Activated CD4-positive, CD25-positive, alpha-beta regulatory T cell treated with anti-CD3 and anti-CD28 coated beads, Interleukin-2, amount 50 U/mL, for 24 hours (primary cell): ENCODE measurements at places on chromosomes 16 and 17.
A peak's percentile ranks its signal among the peaks of the same experiment; 100 is the strongest.

DNA sequence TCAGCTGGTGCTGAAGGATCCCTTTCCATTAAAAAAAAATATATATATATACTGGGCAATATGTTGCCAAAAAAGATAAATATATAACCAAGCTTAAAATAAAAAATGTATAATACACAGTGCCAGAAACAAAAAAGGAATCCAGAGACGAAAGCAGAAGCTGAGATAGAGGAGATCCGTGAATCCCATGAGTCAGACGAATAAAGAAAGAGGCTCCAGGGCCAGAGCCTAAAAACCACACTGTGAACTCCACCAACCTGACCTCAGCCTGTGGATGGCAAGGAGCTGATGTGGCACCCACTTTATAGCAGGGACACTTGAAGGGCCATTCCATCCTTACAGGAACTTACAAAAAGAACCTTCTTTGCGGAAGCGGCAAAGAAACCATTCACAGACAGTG is 34.8 kb downstream of the PITPNM3 start:
- no peak for ATAC-seq

DNA sequence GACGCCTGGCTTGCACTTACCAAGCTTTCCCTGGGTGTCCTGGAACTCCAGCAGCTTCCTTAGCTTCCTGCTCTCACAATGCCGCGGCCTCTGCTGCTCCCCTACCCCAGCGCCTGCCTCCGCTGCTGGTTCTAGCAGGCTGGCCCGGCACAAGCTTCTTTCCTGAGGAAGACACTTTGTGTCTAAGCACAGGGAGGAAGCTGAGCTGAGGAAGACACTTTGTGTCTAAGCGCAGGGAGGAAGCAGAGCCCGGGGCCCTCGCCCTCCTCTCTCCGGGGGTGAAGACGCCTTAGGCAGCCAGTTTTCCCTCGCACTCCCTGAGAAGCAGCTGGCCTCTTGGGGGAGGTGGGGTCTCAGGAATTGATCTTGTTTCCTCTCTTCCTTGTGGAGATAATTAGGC is 64.9 kb downstream of the PLD6 start:
- ATAC-seq = no peak

GRCh38 chr16:60091071-60091470 is 1357.0 kb upstream of the GOT2 start:
- no peak for ATAC-seq

GRCh38 chr17:33167736-33168135 is 125.4 kb downstream of the ASIC2 start:
- no peak for ATAC-seq

GRCh38 chr17:31493656-31494155 is 102.2 kb downstream of the RAB11FIP4 start:
- ATAC-seq = no peak

DNA sequence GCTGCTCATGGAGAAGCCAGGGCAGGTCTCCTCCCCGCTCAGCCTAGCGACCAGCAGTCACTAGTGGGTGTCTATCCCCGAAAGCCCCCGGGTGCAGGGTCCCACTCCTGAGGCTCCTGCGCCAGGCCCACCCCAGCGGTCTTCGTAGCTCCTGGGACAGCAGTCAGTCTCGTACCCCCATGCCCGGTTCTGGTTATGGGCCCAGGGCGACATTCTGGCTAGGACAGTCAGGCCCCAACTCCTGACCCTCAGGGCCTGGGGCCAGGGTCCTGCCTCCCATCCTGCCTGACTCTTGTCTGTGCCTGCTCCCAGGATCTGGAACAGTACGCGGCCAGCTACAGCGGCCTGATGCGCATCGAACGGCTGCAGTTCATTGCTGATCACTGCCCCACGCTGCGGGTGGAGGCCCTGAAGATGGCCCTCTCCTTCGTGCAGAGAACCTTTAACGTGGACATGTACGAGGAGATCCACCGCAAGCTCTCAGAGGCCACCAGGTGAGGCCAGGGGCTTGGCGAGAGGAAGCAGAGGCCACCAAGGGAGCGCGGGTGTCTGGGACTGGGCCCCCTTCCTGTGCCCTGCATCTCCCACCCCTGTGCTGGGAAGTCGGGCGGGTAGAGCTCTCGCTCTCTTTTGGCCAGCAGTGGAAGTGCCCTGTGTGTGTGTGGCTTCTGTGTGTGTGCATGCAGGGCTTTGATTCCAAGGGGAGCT is 2.0 kb downstream of the GPS1 start:
- no peak for ATAC-seq

GRCh38 chr16:8094696-8095095 is 495.6 kb downstream of the TMEM114 start:
- ATAC-seq = no peak

- peak; percentile 5 for ATAC-seq
These were observed at the start of gene ZBTB4 for GRCh38 chr17:7479213-7480088. Gene ZBTB4, minus strand, starts transcription at chr17:7479631. Its CDS starts 12,830 bp downstream, at chr17:7466801.

DNA sequence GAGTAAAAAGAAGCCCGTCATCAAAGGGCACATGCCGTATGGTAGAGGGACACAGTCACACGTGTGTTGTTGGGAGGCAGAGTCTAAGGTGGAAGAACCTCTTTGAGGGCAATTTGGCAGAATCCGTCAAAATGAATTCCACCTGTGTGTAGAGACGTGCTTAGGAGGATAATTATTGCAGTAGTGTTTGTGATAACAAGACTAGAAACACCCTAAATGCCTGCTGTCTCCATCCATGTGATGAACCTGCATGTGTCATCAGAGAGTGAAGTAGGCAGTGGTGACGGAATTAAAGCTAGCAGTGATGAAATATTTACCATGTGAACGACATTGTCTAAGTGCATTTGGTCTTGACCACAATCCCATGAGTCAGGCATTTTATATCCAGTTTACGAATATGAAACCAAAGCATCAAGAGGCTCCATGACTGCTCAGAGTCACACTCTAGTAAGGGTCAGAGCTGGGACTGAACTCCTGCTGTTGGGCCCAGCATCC is 61.3 kb upstream of the ADORA2B start:
- ATAC-seq = no peak

- no peak for ATAC-seq
These were observed 3.9 kb upstream of the EXOC7 start for GRCh38 chr17:76107509-76107908.

GRCh38 chr17:1940810-1941185 is 84.3 kb downstream of the RTN4RL1 start:
- no peak for ATAC-seq

- ATAC-seq = peak; percentile 73
These were observed 58.8 kb downstream of the ZDHHC7 start for GRCh38 chr16:84952335-84953189.

- ATAC-seq = no peak
These were observed 3.9 kb upstream of the SPATA20 start for GRCh38 chr17:50542795-50543774.

DNA sequence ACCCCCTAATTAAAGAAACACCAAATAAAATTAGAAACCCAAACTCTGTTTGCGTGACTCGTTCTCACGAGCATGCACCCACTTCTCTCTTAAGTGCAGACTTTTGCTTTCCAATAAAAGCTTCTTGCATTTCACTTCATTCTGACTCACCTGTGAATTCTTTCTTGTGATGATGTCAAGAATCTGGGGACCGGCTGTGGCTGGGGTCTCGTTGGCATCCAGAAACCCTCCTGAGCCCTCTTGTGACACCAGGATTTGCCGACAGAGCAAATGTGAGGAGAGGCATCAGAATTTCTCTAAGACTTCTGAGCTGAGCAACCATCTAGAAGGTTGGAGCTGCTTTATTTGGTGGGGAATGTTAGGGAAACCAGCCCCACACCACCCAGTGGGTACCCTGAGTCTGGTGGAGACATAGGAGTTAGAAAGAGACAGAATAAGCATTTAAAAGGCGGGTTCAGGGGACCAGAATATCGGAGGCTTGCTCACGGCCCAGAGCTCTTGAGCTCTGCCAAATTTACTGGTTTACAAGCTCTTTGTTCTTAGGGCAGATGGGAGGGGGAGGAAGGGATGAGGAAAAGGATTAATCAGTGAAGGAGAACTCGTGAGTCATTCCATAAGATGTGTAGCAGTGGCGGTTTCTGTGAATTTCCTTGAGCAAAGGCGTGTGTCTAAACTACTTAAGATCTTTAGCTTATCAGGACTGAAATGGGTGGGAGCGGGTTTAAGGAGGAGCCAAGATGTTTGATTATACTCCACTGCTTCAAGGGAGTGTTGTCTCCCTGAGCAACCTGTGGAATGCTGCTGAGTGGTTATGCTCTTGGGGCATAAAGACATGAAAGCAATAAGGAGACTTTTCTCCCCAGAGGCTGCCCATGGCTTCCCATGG is 24.2 kb upstream of the TMC5 start:
- ATAC-seq = no peak

DNA sequence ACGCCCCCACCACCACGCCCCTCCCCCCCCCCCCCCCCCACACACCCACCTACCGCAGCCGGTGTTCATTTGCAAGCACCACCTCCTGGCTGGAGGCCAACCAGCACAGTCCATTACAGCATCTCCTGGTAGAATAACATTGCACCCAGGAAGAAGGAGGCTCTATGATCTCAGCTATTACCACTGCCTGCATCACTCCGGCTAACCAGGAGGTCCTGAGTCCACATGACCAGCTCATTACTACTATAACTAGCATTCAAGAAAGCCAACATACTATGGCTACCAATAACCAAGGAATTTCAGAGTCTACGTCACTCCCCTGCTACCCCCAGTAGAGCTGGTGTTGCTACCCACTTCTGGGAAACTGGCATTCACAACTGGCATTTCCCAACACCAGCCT is 81.1 kb upstream of the ALOX12 start:
- no peak for ATAC-seq

DNA sequence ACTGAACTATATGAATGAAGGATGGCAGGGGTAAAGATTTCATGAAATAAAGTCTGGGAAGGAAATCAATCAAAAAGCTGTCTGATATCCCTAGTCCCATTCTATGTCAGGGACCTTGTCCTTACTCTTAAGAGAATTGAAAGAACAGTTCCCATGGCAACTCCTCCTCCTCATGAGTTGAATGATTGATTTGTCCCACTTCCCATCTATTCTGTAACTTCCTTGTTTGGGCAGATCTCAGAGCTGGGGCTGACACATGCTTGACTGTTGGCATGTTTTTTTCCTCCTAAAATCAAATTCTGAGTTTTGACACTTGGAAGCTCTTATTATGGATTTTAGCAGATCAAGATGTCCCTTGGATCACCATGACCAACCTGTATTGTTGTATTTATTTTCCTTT is 1138.6 kb upstream of the CDH8 start:
- no peak for ATAC-seq

DNA sequence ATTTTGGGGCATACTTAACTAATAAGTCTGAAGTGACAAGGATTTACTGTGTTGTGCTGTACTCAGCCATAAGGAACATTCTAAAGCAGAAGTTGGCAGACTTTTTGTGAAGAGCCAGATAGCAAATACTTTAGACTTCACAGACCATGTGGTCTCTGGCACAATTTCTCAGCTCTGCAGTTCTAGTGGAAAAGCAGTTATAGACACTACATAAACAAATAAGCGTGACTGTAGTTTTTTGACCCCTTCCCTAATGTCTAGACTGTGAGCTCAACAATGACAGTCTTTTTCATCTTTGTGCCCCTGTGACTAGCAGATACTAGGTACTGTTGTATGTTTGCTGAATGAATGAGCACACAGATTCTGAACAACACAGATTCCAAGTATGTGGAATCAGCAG is 4.9 kb downstream of the RPAIN start:
- ATAC-seq = no peak

DNA sequence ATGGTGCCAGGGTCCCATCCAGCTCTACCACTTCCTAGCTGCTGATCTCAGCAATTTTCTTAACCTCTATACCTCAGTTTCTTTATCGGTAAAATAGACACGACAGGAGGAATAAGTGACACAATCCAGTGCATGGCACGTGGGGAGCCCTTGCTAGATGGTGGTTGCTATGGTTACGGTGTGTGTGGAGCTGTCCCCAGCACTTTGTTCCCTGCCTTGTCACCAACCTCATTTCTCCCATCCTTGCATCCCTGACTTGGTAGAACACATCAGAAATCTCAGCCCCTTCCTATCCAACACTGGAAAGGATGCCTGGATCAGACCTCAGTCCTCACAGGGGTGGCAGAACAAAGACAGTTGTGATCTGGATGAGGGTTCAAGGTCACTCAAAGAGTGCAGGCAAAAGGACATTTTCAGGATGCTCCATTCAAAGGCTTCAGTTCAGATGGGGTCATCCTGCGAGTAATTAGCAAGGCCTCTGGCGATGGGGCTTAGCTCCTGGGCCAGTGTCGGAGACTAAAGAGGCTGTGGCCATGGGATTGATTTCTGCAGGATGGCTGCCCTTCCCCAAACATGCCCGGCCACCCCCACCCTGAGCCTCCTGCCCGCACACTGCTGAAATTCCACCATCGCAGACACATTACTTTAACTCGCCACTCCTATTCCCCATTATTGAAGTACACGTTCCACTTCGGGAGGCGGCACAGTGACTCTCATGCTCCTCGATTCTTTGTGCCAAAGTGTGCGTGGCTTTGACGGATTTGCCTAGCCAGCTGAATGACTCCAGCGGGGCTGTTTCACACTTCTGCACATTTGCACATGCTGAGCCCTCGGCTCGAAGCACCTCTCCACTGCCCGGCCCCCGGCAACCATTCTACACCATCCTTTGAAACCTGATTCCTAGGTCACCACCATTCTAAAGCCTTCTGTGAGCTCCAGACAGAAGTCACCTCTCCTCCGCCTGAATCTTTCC is 40.3 kb downstream of the WNT3 start:
- no peak for ATAC-seq

- no peak for ATAC-seq
These were observed 5.0 kb upstream of the TLCD2 start for GRCh38 chr17:1714980-1715802.

- ATAC-seq = peak; percentile 76
These were observed 372.7 kb downstream of the SLC39A11 start for GRCh38 chr17:72719578-72720493.

DNA sequence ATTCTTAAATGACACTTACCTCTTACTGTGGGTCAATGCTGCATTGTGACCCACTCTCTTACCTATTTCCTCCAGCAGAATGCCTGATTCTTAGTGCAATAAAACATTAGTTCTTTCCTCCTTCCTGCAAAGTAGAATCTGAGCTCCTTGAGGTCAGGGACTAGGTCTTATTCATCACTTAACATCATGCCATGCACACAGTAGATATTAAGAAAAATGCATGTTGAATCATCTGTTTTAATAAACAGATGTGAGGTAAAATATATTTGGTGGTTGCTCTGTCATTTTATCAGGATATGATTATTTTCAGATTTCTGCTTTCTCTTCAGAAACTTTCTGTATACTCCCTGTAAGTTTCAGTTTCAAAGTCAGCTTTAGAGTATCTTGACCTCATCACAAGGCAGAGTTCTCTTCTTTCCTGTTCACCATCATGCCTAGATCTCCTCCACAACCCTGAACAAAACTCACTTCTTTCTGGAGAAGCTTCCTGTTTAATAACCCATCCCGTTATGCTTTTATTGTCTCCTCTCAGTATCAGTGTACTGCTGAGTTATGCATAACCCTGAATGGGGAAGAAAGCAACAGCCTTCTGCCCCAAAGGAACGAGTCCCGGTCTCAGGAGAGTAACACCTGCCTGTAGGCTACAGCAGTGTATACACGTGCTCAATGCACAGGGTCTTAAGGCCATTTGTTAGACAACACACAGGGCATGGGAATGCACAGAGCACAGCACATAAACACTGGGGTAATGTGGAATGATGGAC is 30.3 kb upstream of the SUPT4H1 start:
- peak; percentile 89 for ATAC-seq

GRCh38 chr17:80892900-80893603 is 98.6 kb upstream of the CHMP6 start:
- peak; percentile 35 for ATAC-seq

- ATAC-seq = no peak
These were observed 150.0 kb downstream of the MSI2 start for GRCh38 chr17:57406131-57406980.
